ENCODE measurements at places on chromosomes 2 and 18.

GRCh38 chr2:16194530-16194929, 254.2 kb downstream of the MYCN start:
- no peak for DNase-seq

DNA sequence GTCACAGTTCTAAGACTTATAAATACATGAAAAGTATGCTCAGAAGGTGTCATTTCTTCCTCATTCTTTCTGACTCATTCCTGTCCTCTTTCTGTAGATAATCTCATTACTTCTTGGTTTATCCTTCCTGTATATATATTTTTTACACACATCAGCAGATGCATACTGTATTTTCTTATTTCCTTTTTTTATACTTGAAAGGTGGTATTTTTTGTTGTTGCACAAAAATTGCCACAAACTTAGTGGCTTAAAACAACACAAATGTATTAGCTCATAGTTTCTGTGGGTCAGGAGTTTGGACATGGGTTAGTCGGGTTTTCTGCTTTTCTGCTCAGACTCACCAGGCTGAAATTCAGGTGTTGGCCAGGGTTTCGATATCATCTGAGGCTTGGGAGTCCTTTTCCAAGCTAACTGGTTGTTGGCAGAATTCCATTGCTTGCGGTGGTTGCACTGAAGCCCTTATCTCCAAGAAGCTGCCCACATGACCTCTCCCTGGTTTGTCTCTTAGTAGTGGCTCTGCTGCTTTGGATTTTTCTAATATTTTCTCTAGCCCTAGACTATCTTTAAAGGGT, 162.6 kb downstream of the FMNL2 start:
- DNase-seq: no peak

DNA sequence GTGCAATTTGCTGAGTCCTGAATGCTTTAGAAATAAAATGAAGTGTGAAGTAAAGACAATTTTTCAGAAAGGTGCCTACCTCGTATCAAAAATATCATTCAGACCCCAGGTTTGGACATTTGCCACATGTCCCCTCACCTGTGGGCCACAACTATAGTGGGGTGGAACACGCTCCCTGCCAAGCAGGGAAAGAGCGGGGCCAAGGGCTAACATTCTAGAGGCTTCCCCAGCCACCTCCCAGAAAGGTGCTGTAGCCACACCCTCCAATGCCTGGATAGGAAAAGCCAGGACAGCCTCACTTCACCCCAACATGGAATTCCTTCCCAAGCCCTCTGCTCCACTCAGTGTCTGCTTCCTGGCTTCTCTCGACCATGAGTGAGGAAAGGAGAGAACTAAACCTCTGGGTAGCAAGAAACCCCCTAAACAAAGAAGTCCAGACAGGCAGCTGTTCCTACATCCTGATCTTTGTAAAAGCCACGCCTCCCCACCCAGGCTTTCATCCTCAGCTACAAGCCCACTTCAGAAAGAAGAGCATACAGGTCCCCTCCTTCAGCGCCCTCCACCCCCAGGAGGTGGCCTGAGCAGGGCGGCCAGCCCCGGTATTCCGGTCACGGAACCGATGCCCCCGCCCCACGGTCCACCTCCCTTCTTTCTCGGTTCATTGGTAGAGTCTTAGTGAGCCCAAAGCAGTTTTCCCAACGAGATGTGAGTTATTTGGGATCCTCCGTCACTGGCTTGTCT, 2.1 kb downstream of the COL6A3 start:
- no peak for DNase-seq

DNA sequence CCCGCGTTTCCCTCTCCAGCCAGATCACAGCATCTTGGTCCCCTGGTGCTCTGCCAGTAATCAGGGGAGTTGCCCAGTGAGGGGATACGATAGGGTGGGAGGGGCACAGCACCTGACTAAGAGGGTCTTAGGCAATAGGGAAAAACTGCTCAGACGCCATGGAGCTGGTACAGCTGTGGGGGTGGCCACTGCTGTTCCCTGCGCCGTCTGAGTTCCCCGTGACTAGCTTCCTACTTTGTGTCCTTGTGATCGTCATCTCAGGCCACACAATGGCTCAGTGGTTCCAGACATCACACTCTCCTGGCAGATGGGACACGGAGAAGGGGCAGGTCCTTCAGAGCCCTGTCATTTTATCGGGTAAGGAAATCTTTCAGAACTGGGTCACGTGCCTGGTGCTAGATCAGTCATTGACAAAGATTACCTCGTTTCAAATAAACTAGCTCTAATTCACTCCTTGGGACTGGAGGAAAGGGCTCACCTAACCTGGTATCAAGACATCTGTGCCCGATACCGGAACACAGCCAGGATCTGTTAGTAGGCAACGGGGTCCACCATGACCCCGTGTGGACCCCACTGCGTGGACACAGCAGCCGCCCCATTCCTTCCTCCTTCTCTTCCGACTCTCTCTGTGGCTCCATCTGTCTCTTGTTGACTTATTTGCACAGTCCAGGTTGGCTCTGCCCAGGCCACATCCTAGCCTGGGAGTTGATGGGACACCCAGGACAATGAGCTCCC, 101.6 kb downstream of the PTGR3 start:
- DNase-seq: no peak

DNA sequence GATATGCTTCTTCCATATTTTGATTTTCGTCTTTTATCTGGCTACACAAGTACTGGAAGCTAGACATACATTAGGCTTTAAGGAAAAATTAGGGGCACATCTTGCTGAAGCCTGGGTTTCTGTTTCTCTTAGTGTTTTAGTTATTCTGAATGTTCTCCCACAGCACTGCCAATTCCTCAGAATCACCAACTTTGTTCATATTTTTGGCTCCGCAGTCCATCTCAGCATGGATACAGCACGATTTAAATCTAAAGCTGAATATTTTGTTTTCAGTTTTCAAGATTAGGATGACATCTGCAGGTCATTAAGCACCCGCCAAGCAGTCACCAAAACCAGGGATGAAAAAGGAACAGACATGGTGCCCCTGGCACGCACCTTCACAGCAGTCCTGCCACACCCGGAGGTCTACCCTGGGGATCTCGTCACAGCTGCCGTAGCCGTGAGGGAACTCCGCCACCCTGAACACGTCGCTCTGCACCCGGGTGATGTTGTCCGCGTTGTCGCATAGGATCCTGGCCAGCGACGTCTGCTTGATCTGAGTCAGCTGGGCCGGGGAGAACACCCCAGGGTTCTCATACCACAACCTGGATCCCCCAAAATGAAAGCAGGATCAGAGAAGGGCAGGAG, 101.2 kb downstream of the PXDN start:
- no peak for DNase-seq

GRCh38 chr18:52829876-52830405, 489.9 kb downstream of the DCC start:
- no peak for DNase-seq

GRCh38 chr2:45820048-45820447, 168.6 kb downstream of the PRKCE start:
- no peak for DNase-seq

Data from ascending aorta (tissue), 2 donors.